ENCODE measurements at places on chromosomes 5 and 9.
A peak's percentile ranks its signal among the peaks of the same experiment; 100 is the strongest.

GRCh38 chr5:109410389-109411148 lies 795 bp upstream of the PJA2 start:
- DNase-seq, result peak; percentile 80

- no peak for DNase-seq
These were observed 408.2 kb upstream of the TUSC1 start for GRCh38 chr9:26086396-26086795.

- no peak for DNase-seq
These were observed 118.4 kb downstream of the ARHGAP26 start for GRCh38 chr5:142888469-142889085.

- DNase-seq, result no peak
These were observed 82.4 kb upstream of the TNFAIP8 start for GRCh38 chr5:119273391-119273839.

DNA sequence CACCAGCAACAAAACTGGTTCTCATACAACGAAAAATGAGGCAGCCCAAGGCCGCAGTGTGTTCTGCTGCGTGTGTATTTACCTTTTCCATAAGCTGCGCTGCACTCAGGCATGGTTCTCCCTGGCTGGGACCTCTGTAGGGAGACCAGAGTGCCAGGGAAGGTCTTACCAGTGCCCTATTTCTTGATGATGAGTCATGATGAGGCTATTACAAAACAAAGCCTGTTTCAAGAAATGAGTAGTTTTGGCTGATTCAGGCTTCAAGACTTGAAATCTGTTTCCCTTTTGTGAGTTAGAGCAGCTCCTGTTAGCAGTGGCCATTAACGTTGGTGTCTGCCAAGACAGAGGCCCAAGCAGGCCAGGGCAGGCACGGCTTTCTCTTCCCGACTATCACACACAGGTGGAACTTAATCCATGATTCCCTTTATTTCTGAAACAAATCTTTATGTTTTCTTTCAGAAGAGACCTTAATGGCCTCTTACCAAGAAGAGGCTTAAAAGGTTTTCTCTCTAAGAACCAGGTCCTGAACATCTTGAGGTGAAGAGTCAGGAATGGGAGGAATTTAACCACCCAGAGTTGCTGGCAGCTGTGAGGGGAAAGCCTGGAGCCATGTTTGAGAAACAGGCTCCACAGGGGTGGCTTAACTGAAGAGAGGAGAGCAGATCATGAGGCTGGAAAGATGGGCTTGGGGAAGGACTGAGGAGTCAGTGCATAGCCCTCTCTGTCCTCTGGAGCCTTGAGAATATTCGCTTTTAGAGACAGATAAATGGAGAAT lies 41.4 kb upstream of the TIFAB start:
- no peak for DNase-seq

DNA sequence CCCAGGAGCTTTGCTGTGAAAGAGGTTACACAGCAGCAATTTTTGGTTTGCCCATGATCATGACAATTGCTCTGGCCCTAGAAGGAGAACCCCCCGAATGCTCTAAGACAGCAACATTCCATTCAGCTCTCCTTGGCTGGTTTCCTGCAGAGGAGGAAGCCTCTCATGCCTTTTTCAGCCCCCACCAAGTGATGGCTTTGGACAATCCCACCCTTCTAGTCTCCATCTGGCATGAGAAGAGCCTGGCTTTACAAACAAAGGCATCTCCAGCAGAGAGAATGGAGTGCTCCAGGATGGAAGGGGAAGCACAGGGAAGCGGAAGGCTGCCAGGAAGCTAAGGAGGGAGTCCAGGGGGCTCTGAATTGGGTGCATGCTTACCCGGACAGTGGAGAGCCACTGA lies 98.4 kb downstream of the CRB2 start:
- DNase-seq, result no peak

DNA sequence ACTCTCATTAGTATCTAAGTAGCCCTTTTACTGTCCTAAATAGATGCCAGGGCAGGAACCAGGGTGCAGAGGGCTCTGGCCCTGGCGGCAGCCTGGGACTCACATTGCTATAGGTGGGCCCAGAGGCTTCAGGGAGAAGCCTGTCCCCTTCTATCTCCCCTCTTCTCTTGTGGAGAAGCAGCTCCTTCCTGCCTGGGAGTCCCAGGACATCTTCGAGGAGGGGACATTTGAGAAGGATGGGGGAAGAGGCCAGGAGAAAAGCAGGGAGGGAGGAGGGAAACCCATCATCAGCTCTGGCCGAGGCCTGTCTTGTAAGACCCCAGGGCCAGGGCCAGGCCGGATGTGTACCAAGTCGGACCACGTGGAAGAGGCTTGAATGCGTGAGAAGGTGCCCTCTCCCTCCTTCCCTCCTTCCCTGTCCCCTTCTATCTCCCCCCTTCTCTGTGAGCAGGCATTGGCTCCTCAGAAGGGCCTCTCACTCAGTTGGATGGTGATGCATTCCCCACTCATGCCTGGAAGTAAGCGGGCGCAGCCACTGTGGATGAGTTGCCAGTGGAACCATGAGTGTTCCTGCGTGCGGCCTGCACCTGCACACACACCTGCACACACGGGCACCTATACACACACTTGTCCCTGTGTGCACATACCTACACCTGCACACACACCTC lies 20.7 kb upstream of the LPCAT1 start:
- DNase-seq, result peak; percentile 27

DNA sequence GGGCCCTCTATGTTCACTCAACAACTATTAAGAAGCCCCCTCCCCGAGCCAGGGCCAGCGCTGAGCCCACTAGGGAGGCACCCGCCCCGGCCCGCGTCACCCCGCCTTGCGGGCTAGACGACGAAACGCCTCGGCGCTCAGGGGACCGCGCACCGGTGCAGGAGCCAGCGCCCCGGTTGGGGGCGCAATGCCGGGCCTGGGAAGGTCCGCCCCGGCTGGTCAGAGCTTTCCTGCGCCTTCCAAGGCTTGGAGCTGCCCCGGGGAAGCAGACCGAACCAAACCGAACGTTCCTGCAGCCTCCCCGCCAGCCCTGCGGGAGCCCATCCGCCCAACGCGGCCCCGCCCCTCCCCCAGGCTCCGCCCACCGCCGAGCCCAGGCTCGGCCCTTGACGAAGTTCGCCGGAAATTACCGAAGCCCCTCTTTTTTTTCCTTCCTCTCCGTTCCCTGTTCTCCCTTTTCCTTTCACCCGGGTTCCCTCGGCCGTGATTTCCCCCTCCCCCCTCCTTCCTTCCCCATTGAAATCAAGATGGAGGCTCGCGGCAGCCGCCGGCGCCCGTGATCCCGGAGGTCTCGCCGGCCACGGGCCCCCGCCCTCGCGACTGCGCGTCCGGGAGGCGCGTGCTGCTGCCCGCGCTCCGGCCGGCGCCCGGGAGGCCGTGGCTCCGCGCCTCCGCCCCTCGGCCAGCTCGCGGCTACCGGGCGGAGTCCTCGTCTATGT lies at the start of gene TRIO:
Gene TRIO, plus strand, starts transcription at position 516 of the 719 bp plus-strand sequence. CDS start 384 bp downstream, outside the sequence.
- DNase-seq, result peak; percentile 92

DNA sequence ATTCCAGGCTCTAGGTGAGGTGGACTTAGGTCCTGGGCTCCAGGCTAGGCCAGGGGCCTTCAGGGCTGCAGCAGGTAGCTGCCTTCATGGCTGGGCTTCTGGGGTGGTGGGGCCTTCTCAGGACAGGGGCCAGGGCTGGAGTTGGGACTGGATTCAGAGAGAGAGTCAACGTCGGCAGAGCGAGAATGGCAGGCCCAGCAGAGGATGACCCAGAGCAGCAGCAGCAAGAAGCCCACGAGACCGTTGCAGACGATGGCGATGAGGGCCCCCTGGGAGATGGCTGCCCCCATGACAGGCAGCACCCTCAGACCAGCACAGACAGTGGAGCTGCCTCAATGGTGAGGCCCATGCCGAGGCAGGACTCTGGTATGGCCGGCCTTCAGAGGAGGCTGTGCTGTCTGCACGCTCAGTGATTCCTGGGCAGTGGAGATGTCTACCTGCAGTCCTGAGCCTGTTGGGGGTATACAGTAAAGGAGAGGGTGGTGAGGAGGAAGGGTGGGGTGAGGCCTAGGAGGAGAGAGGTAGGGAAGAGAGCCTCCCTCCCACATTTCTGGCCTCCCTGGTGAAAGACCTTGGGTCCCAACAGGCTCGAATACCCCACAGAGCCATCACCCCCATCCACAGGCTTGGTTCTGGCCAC lies 1.3 kb downstream of the ENHO start:
- no peak for DNase-seq

DNA sequence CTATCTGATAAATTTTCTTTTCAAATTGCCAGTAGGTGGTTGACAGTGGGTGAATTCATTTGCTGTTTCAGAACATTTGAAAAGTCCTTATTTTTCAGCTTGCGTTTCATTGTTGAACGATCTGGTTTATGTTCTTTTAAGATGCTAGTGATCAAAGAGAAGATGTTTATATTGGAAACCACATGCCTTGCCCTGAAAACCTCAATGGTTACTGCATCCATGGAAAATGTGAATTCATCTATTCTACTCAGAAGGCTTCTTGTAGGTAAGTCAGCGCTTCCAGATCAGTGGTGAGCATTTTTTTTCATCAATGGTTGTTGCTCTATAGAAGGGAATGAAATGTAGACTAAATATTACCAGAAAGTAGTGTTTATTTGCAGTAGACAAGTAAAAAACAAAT lies 16.6 kb upstream of the CAVIN4 start:
- no peak for DNase-seq

- DNase-seq, result no peak
These were observed 6.4 kb downstream of the TMC1 start for GRCh38 chr9:72527801-72528195.

DNA sequence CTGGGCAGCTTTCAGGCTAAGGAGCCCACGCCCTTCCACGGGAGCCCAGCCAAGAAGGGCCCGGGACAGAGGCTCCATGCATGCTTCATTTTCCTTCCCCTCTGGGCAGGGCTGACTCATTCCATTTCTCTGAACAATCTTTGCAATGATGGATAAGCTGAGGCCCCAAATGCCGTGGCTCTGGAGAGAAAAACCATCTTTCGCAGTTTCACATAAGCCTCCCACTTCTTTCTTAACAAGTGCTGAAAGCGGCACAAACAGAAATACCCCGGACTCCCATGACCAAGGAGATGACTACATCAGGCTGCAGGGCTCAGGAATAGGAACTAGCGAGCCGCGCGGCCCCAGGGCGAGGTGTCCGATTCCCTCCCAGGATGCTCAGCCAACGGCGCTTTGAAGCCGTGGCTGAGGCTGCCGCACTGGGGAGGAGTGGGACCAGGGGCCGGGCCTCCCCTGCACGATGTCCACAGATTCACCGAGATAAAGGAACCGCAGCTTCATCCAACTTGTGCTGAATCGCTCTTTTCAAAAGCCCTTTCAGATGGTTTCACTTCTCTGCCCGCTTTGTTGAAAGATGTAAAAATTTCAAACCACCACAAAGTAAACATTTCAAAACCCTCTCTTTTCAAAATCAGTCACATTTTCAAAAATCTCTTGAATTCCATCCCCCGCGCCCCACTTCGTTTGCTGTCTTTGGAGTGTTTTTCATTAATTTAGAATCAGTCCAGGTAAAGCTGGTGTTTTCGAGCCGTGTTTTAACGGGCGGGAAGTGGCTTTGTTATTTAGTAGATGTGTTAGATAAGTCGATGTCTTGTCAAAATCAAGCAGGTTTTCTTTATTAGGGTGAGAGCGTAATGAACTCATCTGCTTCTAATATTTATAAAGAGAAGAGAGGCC lies 96.5 kb upstream of the LMX1B start:
- DNase-seq, result no peak

All from left lobe of liver (tissue), 2 donors.